ENCODE measurements at places on chromosomes 2 and 18.

GRCh38 chr2:151102226-151102625 is 159.4 kb downstream of the RBM43 start:
- no peak for DNase-seq

- no peak for DNase-seq
Observed at GRCh38 chr2:98810588-98810928, 79.6 kb upstream of the MGAT4A start.

- no peak for DNase-seq
Observed at GRCh38 chr2:101806123-101806522, 108.6 kb downstream of the MAP4K4 start.

DNA sequence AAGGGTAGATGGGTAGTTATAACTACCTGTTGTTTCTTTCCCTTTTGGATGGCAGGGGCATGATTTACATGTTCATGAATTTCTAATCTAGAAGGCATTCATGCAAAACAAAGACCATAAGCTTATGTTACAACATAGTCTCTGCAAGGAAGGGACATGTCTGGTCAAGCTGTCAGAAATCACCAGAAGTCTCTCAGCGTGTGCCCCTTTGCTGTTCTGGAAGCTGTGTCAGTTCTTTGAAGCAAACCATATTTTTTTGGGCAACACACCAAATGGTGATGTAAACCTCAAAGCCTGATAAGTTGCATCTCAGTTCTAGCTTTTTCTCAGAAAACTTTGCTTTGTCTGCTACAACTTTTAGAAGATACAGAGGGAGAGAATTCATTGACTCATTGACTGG is 173.5 kb upstream of the CTAGE1 start:
- DNase-seq: no peak

DNA sequence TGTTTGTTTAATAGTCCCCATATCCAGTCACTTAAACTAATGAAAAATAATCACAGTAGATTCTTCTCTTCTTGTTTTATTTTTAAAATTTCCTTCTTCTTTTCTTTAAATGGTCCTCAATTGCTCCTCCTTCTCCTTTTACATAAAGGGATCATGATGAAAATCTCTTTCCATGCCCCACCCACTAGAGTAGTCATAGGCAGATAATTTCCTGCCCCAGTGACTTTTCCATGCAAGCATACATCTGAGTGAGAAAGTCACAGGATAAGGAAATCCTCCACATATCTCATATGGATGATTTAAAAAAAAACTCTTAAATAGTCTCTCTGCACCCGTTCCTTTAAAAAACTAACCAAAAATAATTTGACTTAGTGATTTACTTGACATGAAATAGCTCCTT is 552.3 kb upstream of the SETBP1 start:
- DNase-seq: no peak

All from occipital lobe (tissue), 3 donors.